Activated effector memory CD4-positive, alpha-beta T cell treated with Interleukin-2 at 50 U/mL for 16 hours (primary cell): ENCODE measurements at places on chromosomes 1 and 21.

DNA sequence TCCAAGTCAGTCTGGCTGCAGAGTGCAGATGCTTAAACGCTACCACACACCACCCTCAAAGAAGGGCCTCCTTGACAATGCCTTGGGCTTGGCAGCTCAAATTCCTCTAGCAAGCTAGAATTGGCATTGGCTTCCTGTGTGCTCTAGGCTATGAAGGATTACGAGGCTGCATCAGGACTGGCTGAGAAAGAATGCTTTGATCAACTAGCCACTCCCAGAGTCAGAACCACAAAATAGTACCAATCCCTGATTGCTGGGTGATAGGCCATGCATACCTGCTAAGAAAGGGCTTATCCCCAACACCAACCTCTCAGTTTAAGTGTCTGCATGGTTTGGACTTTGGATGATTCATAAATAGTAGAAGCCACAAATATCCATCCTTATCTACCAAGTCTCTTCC, 504.9 kb downstream of the OMA1 start:
- DNase-seq, result no peak

GRCh38 chr1:243706563-243706962, 143.5 kb downstream of the AKT3 start:
- no peak for DNase-seq

DNA sequence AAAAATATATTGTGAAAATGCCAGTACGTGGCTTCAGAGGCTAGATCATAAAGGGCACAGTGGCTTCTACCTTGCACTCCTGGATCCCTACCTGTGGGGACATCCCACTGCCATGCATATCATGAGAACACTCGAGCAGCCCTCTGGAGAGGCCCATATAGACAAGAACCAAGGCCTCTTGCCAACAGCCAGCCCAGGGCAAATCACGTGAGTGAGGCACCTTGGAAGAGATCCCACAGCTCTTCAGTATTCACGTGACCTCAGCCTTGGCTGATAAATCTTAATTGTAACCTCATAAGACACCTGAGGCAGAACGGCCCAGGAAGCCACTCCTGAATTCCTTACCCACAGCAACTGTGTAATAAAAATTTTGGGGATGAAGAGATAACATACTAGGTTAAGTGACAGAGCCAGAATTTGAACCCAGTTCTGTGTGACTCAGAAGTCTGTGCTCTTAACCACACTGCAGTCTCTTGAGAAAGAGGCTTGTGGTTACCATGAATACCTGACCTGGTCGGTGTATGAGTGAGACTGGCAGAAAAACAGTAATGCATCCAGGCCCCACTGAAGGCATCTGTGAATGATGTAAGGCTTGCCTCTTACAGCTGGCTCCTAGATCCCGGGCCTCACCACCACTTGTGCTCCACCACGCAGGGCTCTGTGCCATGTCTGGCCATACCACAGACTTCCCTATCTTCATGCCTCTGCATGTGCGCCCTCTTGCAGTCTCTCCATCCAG, 6.9 kb upstream of the A3GALT2 start:
- no peak for DNase-seq

- peak; percentile 31 for DNase-seq
These were observed 102.8 kb downstream of the CASZ1 start for GRCh38 chr1:10693497-10694273.

- DNase-seq, result no peak
These were observed 30.2 kb downstream of the NEK7 start for GRCh38 chr1:198186916-198187580.

DNA sequence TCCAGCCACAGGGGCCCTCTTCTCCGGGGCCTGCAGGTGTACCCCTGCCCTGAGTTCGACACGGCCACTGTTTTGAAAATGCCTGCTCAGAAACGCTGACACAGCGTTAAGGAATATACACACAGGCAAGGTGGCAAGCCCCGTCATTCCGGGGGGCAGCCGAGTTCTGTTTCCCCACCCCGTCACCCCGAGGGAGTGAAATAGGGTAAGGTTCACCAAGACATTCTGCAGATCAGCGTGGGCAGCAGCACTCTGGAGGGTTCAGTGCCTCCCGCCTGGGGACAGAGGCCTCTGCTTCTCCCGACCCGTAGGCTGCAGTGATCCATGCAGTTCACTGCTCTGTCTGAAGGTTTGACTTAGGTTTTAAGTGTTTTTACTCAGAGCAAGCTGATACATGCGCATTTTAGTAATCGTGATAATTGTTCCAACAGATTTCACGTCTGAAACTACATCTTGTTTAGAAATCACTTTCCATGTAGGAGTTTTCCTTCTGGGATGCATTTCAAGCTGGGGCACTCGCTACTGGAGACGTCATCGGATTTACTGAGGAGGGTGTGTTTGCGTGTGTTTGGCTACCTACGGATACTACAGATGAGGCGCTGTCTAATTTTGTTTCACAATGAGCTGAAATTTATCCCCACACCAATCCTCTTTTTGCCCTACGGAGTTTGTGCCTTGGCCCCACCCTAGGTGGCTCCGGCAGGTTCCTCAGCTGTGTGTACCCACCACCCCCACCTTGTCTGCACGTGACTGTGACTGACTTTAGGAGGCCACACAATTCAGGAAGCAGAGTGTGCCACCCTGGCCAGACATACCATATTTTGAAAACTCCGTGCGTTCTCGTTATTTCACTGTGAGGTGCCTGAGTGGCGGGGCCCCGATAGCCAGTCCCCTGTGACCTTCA, 63.5 kb downstream of the AGPAT3 start:
- DNase-seq, result no peak

GRCh38 chr21:46062471-46063211, 35.3 kb upstream of the COL6A2 start:
- no peak for DNase-seq

DNA sequence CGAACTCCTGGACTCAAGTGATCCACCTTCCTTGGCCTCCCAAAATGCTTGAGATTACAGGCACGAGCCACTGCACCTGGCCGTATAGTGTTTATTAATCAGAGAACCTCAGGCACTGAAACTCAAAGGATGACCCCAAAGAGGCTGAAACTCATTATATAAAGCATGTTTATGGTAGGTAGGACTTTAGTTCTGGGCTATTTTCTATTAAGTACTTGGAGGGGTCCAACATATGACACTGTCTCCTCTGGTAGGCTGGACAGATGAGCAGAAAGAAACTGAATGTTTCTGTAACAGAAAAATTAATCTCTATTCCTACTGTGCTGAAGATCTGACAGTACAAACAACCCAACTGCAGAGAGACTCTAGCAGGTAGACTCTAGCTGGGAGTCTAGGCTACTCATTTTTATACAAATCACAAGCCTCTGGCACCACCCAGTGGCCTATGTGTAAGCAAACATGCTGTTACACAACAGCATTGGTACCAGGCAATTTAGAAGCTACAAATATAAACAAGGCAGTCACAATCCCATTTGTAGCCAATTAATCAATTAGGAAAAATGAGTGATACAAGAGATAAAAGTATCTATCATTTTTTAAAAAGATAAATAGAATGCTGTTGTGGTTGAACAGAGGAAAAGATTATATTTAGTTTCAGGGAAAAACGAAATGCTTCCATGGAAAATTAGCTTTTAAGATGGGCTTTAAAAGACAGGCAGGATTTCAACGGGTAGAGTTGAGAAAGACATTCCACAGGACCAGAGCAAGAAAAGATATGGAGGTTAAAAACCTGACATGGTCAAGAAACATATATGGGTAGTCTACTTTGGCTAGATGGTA, 10.4 kb downstream of the DCAF8 start:
- peak; percentile 24 for DNase-seq

GRCh38 chr1:178940068-178940765, 69.3 kb upstream of the ANGPTL1 start:
- no peak for DNase-seq

DNA sequence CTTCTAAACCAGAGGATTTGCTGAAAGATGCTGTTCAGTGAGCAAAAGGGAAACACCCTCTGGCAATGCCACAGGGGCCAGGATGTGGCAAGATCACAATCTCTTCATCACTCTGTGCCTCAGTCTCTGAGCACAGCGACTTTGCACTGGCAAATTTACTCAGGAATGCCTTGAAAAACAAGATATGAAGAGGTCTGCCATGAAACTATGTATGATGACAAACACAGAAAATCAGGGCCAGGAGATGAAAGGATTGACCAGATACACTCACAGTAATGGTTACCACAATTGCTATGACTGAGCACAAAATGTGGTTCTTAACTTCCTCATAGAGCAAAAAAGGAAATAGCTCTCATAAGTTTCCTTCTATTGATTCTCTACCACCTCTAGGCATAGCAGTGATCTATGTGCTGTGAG, 5.8 kb downstream of the TTC13 start:
- DNase-seq, result peak; percentile 52

GRCh38 chr1:221886743-221887414, 145.0 kb upstream of the DUSP10 start:
- no peak for DNase-seq

DNA sequence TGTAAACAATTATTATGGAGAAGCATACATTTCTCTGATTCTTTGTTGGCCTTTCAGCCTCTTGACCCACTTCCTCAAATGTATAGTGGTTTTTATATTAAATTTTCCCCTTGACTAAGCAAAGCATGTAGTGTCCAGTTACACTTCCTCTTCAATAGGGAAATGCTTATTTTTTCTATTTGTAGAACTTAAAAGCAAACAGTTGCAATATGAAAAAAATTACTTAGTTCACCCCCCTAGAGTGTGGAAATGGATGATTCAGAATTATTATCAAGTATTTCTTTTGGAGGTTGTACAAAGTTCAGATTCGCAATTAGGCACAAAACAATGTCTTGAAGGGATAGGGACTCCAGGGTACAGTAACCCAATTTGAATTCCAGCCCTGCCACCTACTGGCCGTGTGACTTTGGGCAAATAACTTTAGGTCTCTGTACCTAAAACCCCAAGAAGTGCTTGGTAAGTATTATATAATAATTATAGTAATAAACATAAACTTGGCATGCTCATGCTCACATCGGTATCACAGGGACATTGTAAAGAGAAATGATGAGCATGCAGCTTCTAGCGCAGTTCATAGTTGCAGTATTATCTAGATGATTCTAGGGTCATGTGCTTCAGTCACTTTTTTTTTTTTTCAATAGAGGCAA, 28.6 kb upstream of the IFNGR2 start:
- DNase-seq, result peak; percentile 41

GRCh38 chr1:172408958-172409357, 11.5 kb upstream of the C1orf105 start:
- DNase-seq, result no peak

GRCh38 chr1:9321480-9321849, 28.8 kb downstream of the SPSB1 start:
- DNase-seq, result no peak

GRCh38 chr1:173134800-173135199, 72.3 kb downstream of the TNFSF4 start:
- no peak for DNase-seq

DNA sequence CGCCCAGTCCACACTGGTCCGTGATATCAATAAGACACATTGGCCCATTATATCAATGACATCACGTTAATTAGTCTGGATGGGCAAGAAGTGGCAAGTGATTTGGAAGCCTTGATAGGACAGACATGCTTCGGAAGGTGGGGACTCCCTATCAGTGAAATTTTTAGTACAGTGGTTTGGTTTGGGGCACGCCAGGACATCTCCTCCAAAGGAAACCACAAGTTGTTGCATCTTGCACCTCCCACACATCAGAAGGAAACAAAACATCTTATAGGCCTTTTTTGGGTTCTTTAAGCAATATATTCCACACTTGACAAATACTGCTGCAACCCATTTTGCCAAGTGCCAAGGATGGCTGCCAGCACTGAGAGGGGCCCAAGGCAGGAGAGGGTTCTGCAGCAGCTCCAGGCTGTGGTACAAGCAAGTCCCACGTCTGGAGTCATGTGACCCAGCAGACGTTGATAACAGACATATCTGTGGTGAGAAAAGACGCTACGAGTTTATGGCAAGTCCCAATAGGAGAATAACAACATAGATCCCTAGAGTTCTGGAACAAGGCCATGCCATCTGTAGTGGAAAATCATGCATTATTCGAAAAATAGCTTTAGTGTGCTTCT, 95.3 kb upstream of the DISP3 start:
- no peak for DNase-seq

GRCh38 chr1:54608566-54609230, 14.6 kb downstream of the FAM151A start:
- DNase-seq, result no peak

DNA sequence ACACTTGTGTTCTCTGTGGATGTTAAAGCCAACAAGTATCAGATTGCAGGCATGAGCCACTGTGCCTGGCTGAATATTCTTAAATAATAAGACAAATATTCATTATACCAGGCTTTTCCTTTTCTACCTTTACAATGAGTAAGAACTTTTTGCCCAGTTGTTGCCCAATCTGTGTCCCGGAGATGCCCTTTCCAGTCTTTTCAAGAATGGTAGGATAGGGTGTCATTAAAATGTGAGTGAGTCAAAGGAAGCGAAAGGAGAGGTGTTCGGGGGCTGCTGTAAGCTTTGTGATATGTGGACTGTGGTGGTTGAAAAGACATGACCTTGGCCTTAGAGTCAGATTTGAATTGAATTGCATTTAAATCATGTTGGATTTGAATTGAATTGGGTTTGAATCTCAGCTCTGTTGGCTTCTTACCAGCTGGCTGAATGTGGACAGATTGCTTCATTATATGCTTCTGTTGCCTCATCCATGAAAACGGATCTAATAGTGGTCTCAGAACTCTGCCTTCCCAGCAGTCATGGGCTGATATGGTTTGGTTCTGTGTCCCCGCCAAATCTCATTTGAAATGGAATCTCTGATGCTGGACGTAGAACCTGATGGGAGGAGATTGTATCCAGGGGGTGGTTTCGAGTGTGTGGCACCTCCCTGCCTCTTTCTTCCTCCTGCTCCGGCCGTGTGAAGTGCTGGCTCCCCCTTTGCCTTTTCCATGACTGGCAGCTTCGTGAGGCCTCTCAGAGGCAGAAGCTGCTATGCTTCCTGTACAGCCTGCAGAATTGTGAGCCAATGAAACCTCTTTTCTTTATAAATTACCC, 22.7 kb upstream of the AADACL3 start:
- no peak for DNase-seq

DNA sequence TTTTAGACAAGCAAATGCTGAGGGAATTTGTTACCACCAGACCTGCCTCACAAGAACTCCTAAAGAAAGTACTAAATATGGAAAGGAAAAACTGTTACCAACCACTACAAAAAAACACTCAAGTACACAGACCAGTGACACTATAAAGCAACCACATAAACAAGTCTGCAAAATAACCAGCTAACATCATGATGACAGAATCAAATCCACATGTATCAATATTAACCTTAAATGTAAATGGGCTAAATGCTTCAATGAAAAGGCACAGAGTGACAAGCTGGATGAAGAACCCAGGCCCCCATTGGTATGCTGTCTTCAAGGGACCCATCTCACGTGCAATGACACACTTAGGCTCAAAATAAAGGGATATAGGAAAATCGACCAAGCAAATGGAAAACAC, 529.9 kb upstream of the CAMK1G start:
- no peak for DNase-seq

GRCh38 chr1:71510725-71511124, 429.9 kb upstream of the ZRANB2 start:
- no peak for DNase-seq

- no peak for DNase-seq
These were observed 48.8 kb downstream of the ZBTB40 start for GRCh38 chr1:22500471-22500870.

GRCh38 chr1:198775606-198776005, 136.8 kb downstream of the PTPRC start:
- DNase-seq, result no peak

GRCh38 chr1:193841857-193842256, 655.4 kb upstream of the B3GALT2 start:
- DNase-seq, result no peak
